ENCODE measurements at places on chromosomes 12 and 14.

DNA sequence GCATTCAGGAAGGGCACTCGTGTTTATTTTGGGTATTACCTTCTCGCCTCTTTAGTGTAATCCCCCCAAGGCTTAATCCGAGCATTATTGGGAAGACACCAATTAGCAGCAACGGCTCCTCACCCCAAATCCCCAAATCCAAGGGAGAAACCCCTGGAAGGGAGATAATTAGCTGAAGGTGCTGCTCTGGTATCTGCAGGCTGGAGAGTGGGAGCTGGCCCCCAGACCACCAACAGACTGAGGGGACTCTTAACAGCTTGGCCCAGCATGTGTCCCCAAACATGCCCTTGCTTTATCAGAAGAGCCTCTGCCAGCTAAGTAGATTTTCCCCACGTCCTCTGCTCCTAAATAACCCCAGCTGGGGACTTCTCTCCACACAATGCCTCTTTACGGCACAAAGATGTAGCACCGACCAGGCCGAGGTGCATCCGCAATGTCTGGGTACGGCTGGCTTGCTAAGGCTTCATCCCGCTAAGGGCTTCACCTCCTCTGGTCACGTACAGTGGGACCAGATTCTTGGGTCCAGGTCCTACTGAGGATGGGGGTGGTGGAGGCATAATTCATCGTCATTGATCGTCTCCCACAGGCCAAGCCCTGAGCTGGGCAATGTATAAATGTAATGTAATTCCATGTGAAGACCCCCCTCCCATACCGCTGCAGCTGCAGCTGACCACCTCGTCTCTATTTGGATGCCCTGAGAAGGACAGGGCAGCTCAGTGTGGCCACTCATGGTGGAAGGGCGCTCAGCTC, 123.7 kb upstream of the GSC start:
- no peak for DNase-seq

DNA sequence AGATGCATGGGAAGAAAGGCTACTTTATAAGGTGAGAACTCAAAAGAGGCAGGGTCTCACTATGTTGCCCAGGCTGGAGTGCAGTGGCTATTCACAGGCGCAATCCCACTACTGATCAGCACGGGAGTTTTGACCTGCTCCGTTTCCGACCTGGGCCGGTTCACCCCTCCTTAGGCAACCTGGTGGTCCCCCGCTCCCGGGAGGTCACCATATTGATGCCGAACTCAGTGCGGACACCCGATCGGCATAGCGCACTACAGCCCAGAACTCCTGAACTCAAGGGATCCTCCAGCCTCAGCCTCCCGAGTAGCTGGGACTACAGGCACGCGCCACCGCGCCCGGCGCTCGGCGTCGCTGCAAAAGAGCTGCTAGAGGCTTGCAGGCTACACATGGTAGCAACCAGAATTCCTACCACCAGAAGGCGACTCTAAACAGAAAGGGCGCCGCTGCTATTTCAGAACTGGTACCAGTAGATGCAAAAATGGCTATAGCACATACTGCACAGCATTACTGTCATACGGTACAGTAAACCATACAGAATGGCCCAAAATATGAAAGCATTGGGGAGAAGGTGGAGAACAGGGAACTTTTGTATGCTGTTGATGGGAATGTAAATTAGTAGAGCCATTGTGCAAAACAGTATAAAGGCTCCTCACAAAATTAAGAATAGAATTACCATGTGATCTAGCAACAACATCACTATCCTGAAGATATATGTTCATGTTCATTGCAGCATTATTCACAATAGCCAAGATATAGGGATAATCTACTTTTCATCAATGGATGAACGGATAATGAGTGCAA, 1.2 kb upstream of the NEMF start:
- no peak for DNase-seq

GRCh38 chr14:36502558-36503508, 17.2 kb downstream of the NKX2-1 start:
- DNase-seq = peak; percentile 48

- no peak for DNase-seq
These were observed 87.2 kb downstream of the DDX51 start for GRCh38 chr12:132056951-132057350.

DNA sequence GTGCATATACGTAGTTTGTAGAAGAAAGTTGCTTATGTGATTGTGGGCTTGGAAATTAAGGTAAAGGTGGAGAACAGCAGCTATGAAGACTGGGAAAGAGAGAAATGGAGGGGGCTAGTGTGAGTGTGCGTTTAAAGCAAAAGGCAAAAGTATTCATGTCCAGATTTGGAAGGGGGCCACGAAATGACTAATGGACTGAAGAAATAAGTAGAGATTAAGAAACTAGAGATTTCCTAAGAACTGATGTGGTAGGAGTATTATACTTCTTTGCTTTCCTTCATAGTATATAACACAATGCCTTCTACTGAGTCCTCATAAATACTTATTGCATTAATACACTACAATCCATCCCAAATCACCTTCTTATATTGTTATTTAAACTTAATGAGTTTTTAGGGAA, 298.6 kb upstream of the NOVA1 start:
- no peak for DNase-seq

DNA sequence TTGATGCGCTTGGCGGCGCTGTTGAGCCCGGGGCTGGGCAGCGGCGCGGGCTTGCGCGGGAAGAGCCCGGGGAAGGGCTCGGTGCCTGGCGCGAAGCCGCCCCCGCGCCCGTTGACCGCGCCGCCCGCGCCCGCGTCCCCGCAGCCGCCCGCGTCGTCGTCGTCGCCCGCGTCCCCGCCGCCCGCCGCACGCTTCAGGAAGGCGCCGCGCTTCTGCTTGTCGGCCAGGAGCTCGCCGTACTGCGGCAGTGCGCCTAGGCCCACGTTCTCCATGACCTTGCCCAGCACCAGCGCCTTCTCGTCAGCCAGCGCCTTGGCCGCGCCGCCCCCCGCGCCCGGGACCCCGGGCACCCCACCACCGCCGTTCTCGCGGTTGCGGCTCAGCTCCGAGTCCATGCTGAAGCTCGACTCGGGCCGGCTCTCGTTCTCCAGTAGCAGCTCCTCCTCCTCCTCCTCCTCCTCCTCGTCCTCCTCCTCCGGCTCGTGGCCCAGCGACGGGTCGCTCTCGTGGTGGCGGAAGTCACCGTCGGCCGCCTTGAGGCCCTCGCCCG, 97.2 kb downstream of the BCL11B start:
- no peak for DNase-seq

DNA sequence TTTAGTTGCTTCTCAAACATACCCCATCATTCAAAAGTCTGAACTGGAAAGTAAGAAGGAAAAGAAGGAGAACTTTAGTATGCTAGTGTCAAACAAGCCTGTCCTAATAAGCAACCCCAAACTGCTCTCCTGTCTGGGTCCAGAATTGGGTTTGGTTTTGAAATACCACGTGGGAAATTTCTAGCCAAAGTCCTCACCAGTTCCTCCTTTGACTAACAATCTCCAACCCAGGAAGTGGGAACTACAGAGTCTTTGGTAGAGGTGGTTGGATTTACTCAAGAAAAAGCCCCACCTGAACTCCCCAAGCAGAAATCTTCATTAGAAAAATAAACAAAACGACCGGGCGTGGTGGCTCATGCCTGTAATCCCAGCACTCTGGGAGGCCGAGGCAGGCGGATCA, 17.4 kb upstream of the EIF4B start:
- no peak for DNase-seq

- no peak for DNase-seq
These were observed 26.2 kb upstream of the MANSC4 start for GRCh38 chr12:27806259-27806658.

All from NCI-H1417 treated with DMSO at 0.1 percent for 48 hours (cell line).